Stimulated activated CD4-positive, alpha-beta T cell treated with anti-CD3 and anti-CD28 coated beads, Interleukin-4, amount 100 ng/mL, for 24 hours (primary cell): ENCODE measurements at places on chromosomes 5 and 9.

- DNase-seq: no peak
Measured at GRCh38 chr5:133863857-133864585, 104.4 kb downstream of the C5orf15 start.

DNA sequence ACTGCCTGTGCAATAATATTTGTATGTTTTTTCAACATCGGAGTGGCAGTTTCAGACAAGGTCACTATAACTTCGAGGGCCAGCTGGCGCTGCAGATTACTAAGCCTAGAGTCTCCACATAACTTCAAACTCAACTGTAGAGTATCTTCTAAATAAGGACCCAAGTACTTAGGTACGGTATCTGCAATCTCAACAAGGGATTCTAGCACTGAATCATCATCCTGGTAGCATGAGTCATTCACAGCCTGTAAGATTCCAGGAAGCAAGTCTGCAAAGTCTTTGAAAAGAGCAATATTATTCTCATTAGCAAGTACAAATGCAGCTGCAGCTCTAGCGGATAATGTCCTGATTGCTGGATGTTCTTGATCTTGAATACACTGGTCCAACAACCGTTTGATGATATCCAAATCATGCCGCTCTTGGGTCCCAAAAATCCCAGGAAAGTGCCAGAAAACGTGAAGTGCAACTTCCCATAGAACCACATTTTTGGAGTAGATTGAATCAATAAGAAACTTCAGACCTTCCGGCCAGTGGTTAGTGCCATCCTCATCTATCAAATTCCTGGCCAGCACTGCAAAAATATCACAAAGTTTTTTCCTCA, 654 bp downstream of the RANBP6 start:
- DNase-seq: peak; percentile 36

DNA sequence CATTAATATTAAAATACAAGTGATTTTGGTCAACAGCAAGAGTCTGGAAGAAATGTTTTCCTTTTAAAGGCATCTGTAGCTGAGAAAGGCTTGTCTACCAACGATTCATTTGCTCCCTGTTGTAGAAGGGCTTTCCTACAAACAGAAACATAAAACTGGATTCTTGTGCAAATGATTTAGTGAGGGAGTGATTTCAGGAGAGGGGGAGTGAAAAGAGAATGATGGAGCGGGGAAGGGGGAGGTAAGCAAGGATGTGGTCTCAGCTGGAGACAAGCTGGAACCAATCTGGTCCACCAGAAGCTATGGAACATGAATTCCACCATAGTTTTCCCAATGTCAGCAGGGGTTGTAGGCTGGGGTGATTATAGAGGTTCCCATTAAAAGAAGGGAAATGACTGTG, 196.3 kb downstream of the FBXO4 start:
- DNase-seq: no peak

DNA sequence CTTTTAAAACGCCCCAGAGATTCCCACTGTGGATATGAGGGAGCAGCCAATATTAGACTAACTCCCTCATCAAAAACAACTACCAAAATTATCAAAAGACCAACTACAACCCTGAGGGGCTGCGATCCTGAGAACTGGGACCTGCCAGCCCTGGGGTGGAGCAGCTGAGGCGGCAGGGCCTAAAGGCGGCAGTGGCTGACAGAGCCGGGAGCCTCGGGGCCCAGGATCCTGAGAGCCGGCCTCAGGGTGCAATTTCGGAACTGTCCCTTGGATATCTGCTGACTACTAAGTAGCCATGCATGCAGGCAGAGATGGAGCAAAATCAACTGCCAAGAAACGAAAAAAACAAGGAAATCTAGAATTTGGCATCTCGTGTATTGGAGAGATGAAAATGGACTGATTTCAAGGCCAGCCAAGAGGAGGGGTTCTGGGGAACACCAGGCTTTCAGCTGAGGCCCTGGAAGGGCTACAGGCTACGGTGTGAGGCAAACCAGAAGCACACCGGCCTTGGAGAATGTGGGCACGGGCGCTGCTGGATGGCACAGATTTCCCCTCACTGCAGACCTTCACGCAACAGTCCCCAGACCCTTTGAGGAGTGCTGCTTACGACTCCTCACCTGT, 63.6 kb upstream of the UBAC1 start:
- DNase-seq: no peak

GRCh38 chr5:164475339-164475977, 970.0 kb downstream of the MAT2B start:
- no peak for DNase-seq

DNA sequence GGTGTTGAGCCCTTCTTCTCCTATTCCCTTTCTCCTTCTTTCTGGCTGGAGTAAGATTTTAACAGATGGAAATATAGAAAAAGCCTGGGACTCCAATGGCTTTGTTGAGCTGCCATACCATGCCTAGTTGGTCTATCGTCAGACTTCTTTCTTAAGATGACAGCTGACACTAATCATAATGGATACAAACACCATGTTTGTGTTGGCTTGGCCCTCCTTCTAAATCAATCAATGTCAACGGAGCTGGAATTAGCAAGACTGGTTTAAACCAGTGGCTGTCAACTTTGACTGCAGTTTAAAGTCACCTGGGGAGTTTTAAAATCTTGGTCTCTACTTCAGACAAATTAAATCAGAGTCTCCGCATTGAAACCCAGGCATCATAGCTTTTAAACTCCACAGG, 264.5 kb upstream of the PRR16 start:
- DNase-seq: no peak

- no peak for DNase-seq
Measured at GRCh38 chr5:137609127-137609526, 110.0 kb upstream of the SPOCK1 start.

DNA sequence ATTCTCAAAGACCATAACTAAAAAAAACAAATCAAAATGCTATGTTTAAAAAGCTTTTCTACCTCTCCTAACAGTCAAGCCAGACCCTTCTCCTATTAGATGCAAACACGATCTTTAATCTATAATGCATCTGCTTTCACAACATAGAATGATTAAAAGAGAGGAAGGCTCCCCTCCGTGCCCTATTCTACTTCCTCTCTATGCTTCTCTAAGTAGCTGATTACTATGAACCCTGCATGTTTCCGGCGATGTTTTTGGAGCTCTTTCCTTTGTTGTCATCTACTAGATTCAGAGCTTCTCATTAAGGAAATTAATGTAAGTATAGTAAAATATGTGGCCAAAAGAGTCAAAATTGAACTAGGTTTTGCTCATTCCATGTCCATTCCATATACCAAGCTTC, 29.2 kb upstream of the CEP120 start:
- no peak for DNase-seq

DNA sequence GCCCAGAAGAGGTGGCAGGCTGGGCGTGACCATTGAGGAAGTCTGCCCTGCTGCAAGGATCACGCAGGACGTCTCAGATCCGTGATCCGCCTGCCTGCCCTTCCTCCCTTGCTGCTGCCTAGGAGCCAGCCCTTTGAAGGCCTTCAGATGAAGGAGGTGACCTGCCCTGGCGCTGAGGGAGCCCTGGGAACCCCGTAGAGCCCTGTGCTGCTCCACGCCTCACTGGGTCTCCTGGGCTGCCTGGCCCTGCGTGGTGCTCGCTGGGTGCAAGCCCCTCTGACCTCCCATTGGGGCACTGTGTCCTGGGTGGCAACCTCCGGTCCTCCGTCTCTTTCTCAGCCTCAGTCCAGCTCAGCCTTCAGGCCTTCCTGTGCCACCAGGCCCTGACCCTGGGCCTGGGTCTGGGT, 295.3 kb upstream of the IRX4 start:
- DNase-seq: no peak

DNA sequence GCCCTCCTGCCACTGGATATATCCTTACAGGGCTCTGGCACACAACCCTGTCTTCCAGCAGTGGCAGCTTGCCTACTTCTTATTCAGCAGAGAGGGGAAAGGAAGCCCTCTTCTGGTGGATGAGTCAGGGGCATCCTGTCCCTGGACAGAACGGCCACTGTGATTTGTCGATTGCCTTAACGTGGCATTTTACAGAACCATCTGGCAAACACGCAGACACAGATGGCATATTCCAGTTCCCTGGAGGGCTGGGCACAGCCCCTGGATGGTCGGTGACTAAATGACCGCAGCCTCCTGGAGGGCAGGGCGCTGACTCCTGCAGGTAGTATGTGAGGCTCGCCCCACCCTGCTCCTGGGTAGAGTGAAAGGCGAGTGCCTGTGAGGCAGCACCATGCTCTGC, 62.1 kb downstream of the DCP2 start:
- no peak for DNase-seq

GRCh38 chr5:134281081-134281480, 55.2 kb upstream of the PPP2CA start:
- DNase-seq: no peak

DNA sequence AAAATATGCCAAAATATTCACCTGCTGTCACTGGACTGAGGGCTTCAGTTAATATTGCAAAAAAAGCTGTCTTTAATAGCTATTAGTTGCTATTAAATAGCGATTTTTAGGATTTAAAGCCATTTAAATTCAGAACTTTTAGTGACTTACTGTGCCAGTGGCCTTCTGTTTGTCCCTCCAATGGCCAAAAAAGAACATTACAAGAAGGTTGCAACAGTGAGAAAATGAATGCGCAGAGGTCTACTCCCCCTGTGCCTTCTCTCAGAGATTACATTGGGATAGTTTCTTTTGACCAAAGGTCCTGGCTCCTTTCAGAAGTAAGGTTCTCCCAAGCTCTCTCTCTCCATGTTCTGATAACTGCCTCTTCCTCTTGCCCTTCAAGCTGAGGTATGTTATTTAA, 930.3 kb upstream of the ARRDC3 start:
- DNase-seq: no peak

DNA sequence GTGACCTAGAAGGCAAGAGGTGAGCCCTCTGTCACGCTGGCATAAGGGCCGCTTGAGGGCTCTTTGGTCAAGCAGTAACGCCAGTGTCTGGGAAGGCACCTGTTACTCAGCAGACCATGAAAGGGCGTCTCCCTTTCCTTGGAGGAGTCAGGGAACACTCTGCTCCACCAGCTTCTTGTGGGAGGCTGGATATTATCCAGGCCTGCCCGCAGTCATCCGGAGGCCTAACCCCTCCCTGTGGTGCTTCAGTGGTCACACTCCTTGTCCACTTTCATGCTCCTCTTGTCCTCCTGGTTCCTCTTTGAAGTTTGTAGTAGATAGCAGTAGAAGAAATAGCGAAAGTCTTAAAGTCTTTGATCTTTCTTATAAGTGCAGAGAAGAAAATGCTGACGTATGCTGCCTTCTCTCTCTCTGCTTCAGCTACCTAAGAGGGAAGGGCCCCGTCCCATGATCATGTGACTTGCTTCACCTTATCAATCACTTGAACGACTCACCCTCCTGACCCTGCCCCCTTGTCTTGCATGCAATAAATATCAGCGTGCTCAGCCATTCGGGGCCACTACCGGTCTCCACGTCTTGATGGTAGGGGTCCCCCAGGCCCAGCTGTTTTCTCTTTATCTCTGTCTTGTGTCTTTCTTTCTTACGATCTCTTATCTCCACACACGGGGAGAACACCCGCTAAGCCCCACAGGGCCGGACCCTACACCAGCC, 16.7 kb upstream of the SCGB3A1 start:
- peak; percentile 15 for DNase-seq

DNA sequence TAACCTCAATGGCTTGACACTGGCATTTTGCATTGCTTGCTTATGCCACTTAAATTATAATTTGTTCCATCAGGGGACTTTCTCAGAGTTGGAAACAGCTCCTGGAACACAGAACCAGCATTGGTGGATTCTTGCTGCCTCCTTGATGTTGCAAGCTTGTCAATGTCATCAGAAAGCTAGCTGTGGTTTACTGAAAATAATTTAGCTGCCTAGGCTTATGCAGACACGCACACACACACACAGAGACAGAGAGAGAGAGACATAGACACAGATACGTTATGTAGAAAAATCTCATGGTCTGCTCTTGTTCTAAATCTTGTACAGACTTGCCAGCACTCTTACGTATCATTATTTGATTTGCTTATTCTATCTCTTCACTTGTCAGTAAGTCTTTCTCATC, 78.0 kb downstream of the HMHB1 start:
- no peak for DNase-seq

DNA sequence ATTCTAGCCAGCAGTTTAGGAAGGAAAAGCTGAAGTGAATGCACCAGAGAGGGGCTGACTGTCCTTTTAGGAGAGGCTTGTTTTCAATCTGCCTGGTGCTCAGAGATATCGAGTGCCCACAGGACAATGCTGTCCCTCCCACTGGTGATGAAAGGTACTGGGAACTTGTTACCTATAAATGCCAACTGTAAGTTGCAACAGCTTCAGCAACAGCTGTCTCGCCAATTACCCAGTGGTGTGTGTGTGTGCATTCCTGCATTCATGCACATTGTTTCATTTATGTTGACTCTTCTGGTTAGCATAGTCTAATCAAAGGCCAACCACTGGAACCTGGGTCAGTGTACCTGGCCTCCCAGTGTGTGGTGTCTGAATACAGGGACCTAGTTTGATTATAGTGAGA, 161.1 kb downstream of the CSNK1G3 start:
- DNase-seq: no peak

- no peak for DNase-seq
Measured at GRCh38 chr9:68804911-68805889, 100.2 kb downstream of the PIP5K1B start.

DNA sequence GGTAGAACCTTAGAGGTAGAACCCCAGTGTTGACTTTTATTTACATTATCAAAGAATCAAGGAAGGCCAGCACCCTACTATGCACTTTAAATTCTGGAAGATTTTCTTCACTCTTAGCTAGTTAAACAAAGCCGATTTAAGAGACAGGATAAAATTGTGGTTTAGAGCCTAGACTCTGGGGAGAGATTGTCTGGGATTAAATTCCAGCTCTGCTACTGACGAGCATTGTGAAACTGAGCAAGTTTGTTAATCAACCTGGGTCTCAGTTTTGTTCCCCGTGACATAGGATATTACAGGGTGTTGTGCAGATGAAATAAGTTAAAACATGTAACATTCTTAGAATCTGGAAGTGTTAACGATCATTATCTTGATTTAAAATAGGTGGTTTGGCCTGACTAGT, 83.5 kb downstream of the FEM1C start:
- no peak for DNase-seq

DNA sequence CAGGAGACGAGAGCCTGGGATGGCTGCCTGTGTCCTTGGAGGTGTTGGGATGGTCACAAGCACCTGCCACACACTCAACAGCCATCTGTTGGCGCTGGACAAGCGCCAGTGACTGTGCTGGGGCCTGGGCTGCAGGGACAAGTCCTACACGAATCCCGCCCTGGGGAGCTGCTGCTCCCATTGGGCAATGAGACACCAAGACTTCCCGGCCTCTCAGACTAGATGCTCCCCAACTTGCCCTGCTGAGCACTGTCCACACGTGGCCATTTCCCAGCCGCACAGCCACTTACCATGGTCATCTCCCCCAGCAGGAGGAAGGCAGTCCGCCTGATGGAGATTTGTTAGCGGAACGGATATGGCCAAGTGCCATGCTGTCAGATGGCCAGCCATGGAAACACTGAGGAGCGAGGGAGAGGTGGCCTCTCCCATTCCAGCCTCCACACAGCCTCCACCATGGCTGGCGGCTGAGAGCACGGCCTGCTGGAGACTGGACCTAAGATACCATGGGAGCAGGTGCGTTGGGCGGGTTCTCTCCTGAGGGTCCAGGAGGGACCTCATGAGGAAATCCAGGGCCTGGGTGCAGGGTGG, 43.9 kb downstream of the PRRT1B start:
- no peak for DNase-seq

GRCh38 chr5:110738503-110738811, 350 bp upstream of the SLC25A46 start:
- no peak for DNase-seq

- DNase-seq: no peak
Measured at GRCh38 chr5:15718421-15719179, 218.6 kb downstream of the FBXL7 start.

GRCh38 chr5:138711087-138711486, 42.1 kb upstream of the CTNNA1 start:
- no peak for DNase-seq
